Glutamatergic neuron (in vitro differentiated cells): ENCODE measurements at places on chromosomes 3 and 15. TPM values are rescaled to one million over a fixed set of nuclear protein-coding genes. Genes with fewer than 3 reads are reported as not detected.

GRCh38 chr3:32257042-32257441 lies 18.6 kb downstream of the CMTM8 start:
- H3K36me3 ChIP-seq: peaks cover 10% of the 10 kb centered on the region
- DNase-seq: no peak
- H3K4me3 ChIP-seq: no peak overlapping the region
- no peaks in the 10 kb centered on the region for H3K4me1 ChIP-seq

SLC12A1 gene
- total RNA-seq: not detected

MYNN gene
- total RNA-seq: 13.9 TPM

DNA sequence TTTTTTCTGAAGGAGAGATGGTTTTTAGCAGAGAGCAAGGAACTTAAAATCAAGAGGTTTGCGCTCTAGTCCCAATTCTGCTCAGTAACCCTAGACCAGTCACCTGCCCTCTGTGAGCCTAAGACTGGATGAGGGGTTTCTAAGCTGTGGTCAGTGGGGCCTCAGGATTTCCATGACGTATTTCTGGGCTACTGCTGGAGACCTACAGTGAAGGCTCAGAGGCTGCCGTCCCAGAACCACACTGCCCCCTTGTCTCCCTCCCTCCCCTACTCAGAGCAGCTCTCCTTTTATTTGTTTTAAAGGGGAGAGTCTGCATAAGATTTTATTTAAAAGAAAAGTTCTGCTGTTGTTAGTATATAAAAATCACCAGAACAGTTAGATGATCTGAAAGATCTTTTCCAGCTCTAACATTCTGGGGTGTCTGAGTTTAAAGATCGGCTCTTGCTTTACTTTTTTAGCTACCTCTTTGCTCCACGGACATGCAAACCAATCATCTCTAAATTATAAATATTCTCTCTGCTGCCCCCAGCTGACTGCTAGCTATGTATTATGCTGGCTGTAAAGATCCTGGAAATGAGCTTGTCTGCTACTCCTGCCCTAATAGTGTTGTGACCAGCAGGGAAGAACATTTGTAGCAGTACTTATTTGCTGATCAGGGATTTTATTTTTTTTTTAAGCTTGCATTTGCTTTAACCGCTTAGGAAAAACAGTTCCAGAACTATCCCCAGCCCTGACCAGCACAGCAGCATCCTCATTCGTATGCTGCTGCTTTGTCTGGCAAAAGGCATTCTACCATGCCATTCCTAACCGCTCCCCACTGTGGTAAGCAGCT lies 28.6 kb upstream of the NDUFB4 start:
- peak overlapping the region; percentile 59 for H3K27ac ChIP-seq
- peaks cover 18% of the 10 kb centered on the region for H3K4me1 ChIP-seq
- peaks cover 2% of the 10 kb centered on the region for H3K27me3 ChIP-seq
- no peaks in the 10 kb centered on the region for H3K36me3 ChIP-seq

GRCh38 chr3:118936811-118937210 lies 97.8 kb downstream of the IGSF11 start:
- no peaks in the 10 kb centered on the region for H3K36me3 ChIP-seq
- DNase-seq: no peak
- H3K27ac ChIP-seq: no peak overlapping the region
- peaks cover 3% of the 10 kb centered on the region for H3K4me1 ChIP-seq

GOLGA6L4 gene
- 14.6 TPM for total RNA-seq

- no peak overlapping the region for H3K27ac ChIP-seq
- no peak for DNase-seq
- H3K4me1 ChIP-seq: peaks cover under 1% of the 10 kb centered on the region
- H3K4me3 ChIP-seq: no peak overlapping the region
- peaks cover 2% of the 10 kb centered on the region for H3K27me3 ChIP-seq
Observed at GRCh38 chr3:12815719-12816118, 19.2 kb downstream of the CAND2 start.
